IPS DF 19.7 (cell line): ENCODE measurements at places on chromosomes 4 and X.

- no peak for DNase-seq
Measured at GRCh38 chrX:68584221-68584620, 63.2 kb upstream of the STARD8 start.

DNA sequence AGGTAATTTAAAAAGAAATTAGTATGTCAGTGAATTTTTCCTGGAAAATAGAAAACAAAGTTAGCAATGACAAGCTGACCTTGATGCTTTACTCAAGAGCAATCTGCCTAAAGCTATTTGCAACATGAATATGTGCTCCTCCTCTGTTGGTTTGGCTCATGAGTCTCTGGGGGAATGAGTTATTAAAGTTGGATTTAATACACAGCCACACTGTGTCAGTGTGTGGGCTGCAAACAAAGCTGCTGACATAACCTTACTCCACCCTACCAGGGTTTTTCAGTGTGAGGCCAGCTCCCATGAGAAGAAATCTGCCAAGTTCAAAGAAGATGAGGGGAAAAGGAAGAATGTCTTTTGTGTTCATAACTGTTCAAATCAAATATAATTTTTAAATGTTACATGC is 280.5 kb downstream of the TLL1 start:
- DNase-seq: no peak

- DNase-seq: no peak
Measured at GRCh38 chr4:76306882-76307659, 538 bp downstream of the STBD1 start.

- no peak for DNase-seq
Measured at GRCh38 chrX:150409486-150409885, 46.4 kb downstream of the MAMLD1 start.

DNA sequence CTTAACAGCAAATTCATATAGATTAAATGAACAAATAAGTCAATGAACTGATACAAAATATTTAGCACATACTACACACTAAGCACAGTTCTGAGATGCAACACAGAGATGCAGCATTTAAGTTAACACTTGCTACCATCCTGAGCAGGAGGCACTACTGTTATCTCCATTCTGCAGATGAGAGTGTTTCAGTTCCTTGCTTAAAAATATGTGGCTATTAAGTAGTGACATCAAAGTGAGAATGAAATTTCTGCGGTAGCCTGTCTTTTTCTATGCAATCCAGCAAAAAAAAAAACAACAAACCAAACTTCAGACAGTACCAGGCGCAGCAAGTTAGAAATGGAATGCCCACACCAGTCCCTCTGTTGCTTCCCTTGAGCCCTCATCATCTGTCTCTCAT is 90.8 kb downstream of the SHISA3 start:
- no peak for DNase-seq

- no peak for DNase-seq
Measured at GRCh38 chr4:161457311-161457710, 706.5 kb downstream of the FSTL5 start.

DNA sequence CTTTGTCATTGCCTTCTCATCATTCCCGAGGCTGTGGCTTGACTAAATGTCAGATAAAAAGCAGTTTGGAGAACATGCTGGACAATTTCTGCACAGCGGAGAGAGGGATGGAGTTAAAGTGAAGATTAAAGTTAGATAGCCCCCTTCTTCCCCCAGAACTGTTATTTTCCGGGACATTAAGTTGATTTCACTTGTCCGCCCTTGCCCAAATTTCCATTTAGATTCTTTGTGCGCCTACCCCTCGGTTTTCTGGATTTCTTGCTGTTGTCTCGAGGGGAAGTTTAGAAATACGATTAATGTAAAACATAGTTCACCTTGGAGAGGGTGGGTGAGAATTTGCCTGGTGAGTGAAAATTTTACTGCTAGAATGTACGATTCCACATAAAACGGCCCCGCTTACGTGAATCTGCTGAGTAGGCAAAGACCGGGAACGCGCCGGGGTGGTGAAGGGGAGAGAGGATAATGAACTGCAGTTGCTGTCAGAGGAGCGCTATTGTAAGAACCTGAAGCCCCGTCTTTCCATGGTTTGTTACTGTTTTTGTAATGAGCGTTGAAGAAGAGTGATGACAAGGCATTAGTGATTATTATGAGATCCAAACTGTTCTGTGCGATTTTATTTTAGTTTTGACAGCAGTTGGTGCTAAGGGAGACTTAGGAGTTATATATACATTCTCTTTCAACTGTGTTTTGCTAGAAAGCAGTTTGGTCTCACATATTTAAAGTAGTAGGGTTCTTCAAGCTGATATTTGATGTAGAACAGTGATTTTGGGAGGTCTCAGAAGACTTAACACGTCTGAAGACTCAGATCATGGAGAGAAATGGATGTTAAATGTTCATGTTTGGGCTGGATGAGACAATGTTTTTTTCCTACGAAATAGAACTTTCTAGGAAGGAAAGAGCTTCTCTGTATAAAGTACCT is 73.0 kb downstream of the AFF1 start:
- DNase-seq: no peak
